ENCODE measurements at places on chromosomes 16 and 17.

GRCh38 chr17:14748036-14748710, 447.3 kb downstream of the HS3ST3B1 start:
- DNase-seq, result no peak

- no peak for DNase-seq
Observed at GRCh38 chr17:61404913-61405685, 5.5 kb downstream of the TBX2 start.

DNA sequence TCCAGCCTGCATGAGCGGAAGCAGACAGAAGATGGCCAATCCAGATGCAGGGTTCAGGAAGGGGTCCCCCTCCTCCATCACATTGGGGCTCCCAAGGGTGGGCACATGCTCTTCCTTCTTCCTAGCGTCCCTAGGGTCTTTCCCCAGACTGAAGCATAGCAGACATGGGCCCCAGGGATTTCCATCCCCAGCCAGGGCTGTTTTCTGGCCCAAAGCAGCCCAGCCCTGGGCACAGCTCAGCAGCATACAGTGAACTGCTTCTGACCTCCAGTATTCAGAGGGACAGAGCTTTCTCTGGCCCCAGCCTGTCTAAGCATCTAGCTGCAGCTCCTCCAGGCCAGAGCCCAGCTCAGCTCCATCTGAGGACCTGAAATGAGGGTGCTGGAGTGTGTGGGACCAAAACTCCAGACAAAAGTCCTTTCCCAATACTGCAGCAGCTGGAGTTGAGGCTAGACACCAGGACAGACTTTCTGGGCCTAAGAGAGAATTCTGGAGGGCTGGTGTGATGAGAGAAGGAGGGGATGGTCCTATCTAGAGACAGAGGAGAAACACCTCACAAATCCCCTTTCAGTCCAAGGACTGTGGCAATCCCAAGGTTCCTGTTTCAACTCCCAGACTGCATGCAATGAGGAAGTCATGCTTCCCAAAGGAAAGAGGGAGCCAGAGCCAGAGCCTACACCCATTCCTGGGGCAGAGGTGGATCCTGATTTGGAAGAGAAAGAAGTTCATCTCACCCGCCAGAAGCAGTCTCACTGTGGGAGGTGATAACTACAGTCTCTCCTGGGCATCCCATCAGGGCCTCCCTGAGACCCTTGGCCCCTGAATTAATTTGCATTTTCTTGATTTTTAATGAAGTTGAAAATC, 4.5 kb upstream of the FOXN1 start:
- no peak for DNase-seq

GRCh38 chr16:85662976-85663830, 25.6 kb downstream of the GINS2 start:
- no peak for DNase-seq

GRCh38 chr16:51312363-51313150, 161.5 kb upstream of the SALL1 start:
- DNase-seq, result no peak

GRCh38 chr17:79942591-79943346, 92.9 kb downstream of the TBC1D16 start:
- no peak for DNase-seq

- DNase-seq, result no peak
Observed at GRCh38 chr17:57481910-57482391, 225.6 kb downstream of the MSI2 start.

GRCh38 chr17:44053125-44053872, 13.2 kb downstream of the LSM12 start:
- no peak for DNase-seq

DNA sequence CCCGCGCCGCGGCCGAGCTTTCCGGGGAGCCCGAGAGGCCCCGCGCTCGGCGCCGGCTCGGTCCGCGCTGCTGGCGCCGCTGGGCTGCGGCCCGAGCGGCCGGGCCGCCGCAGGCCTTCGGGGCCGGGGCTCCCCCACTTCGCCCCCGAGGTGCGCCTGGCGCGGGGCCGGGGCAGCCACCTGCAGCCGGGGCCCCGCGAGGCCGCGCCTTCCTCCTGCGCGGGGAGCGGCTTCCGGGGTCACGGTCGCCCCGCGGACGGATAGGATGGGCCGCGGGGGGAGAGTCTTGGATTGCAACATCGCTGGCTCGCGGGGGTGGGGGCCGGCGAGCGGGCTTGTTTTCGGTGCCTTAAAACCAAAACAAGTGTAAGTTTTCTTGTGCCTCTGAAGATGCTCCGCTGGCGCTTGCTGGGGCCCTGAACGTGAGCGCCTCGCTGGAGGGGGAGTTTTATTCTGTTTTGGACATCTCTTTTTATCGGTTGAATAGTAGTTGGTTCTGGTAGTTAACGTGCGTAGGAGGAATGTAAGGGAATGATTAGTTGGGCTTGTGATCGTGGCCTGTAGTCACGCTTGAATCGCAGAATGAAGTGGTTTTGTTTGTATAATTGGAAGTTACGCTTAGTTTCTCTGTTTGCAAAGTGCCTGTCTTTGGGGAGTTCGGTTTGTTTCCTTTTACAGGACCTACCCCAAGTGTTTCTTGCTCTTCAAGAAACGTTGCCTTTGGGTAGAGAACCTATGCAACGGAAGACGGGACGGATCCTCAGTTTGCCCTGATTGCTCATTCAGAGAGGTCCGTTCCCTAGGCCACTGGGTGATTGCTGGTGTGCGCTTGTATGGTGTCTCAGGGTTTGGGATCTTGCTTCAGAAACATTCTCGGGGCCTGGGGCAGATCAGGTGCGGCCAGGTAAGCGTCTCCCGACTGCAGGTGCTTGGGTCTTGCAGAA, 724 bp downstream of the UBE2I start:
- DNase-seq, result peak; percentile 48

DNA sequence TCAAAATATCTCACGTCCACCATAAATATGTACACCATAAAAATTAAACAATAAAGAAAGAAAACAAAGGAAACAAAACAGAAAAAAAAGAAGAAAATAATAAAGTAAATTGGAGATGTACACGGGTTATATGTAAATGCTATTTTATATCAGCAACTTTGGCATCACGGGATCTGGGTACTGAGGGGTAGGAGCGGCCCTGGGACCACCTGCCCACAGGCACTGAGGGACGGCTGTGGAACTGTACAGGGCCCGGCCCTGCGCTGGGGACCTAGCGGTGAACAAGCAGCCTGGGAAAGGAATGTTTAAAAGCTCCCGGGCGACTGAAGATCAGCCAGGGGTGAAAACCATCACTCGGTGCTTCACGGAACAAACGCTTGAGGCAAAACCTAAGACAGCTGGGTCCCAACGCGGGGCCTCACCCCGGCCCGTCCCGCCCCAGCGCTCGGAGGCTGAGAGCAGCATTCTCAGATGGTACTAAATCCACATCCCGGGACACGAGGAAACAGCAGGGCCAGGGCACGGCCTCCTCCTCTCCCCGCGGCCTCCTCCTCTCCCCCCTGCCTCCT, 31.2 kb downstream of the NXN start:
- DNase-seq, result no peak

- DNase-seq, result no peak
Observed at GRCh38 chr16:82658796-82659195, 32.0 kb downstream of the CDH13 start.

DNA sequence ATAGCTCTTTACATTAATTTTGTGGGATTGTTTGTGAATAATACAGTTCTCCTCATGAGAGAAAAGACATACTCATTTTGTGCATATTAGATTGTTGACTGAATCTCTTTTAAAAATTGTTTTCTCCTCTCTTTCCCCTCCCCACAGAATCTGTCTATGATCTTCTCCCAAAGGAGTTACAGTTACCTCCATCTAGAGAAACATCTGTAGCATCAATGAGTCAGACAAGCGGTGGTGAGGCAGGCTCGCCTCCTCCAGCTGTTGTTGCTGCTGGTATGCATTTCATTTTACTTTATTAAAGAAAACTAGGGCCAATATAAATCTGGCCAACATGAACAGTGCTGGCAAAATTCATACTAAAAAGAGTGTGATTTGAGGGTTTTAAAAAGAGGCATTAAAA, 60.5 kb downstream of the NFAT5 start:
- peak; percentile 21 for DNase-seq

DNA sequence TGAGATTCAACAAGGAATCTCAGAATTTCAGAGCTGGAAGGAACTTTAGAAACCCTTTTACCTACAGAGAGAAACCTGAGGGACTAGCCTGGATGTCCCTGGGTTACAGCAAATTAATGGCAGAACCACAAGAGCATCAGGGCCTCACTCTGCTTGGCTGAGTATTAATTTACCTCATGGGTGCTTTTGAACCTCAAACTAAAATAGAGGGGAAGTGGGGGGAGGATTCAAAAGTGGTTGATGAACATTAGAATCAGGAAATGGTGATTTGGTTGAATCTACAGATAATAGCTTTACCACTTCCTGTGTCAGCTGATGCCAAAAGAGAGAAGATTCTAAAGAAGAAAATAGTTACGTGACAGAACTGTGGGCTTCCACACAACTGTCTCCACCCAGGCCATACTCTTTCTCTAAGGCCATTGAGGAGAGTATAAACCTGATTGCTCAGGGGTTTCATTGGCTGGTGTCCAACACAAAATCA, 11.3 kb upstream of the SKAP1 start:
- no peak for DNase-seq

GRCh38 chr16:4385066-4385788, 13.6 kb downstream of the VASN start:
- no peak for DNase-seq

DNA sequence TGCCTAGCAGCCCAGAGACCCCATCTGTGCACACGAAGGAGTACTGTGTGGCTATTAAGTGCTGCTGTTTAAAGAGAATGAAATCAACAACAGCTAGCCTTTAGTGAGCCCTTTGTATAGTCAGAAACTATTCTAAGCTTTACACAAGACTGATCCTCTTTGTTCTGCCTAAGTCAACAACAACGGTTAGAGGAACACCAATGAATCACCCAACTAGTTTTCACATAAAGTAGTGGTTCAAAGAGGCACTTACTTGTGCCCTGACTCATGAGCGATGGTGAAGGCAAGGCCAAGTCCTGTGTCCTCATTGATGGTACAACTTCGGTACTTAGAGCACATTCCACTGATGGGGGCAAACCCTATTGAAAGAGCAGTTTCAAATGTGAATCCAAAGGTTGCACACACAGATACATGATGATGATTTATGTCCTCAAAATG, 75.8 kb downstream of the ADAMTS18 start:
- DNase-seq, result no peak

- no peak for DNase-seq
Observed at GRCh38 chr17:73297934-73298861, 13.6 kb downstream of the CDC42EP4 start.

- no peak for DNase-seq
Observed at GRCh38 chr16:30669026-30669902, 11.0 kb downstream of the FBRS start.

DNA sequence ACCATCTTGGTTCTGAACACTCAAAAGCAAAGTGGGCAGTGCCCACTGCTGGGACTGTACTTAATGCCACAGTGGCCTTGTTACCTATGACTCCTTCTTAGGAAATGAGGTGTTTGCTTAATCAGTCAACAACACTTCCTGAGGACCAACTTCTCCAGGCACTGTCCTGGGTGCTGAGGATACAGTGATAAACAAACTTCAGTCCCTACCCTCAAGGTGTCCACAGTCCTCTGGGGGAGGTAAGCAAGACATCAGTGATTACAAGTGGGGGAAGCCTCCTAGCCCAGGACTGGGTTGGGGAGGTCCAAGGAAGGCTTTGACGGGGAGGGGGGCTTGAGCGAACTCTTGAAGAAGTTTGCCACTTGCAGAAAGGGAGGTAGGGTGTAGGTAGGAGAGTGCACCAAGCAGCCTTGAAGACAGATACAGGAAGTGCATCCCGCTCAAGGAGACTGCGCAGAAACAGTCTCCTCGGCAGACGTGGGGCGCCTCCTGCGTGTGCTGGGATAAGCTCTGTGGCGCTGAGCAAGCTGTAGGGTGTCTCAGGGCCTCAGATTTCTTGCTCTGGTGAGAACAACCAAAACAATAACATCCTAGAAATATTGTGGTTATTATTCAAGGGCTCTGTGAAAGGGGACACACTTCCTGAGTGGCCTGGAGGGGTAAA, 2.6 kb upstream of the ABCC3 start:
- DNase-seq, result no peak

- DNase-seq, result no peak
Observed at GRCh38 chr16:15587152-15587825, 55.7 kb downstream of the MARF1 start.

DNA sequence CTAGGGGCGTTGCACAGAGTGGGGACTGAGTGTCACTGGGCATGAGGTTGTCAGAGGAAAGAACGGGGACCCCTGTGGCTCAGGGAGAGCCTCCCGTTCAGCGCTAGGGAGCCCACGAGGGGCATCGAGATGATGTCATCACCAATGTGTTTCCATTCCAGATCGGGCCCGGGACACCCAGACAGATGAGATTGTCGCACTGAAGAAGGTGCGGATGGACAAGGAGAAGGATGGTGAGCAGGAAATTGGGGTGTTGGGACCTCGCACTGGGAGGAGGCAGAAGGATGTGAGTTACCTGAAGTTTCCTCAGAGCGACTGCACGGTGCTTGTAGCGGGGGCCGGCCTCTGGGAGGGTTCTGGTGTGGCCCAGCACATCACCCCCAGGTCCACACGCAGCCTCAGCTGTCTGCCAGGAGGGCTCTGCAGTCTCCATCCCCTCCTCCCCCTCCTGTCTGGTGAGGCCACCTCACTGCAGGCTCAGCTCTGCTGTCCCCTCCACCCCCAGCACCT, 4.0 kb downstream of the CDK10 start:
- no peak for DNase-seq

DNA sequence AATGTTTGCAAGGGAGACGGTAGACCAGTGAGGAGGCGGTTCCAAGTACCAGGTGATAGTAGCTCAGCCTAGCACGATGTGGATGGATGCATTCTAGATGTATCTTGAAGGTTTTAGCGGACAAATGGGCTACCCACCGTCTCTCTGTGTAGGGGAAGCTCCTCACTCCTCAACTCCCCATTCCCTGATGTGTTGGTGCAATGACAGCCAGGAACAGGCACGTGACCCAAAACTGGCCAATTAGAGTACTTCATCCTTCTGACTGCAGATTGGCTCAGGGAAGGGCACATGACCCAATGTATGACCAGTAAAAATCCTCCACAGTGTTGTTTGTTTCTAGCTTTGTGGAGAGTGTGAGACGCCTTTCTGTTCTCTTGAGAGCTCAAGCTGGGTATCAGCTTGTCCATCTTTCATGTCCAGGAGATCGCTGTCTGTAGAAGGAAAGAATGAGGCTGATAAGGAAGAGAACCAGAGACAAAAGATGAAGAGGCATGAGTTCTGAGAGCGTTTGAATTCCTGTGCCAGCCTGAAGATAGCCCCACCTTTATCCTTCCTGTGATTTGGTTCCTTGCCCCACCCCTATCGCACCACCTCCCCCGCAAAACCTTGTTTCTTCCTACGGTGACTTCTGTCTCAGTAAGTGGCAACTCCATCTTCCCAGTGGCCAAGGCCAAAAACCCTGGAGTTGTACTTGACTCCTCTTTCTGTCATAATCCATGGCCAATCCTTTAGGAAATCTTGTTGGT, 2.3 kb upstream of the BORCS6 start:
- peak; percentile 85 for DNase-seq

DNA sequence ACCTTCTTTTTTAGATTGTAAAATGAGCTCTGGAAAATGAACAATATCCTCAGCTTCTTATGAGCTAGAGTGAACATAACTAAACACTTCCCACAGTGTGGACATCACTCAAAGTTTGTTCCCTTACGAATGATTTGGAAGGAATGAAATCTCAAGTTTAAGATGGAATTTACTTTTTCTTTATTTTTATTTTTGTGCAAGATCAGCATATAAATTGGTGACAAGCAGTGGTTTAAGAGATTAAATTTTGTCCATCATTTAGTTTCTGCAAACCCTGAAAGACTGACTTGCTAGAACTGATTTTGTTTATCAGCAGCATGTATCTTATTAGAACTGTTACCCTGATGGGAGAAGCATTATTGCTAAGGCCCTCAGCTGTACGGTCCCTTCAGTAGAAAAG, 420.1 kb downstream of the CDH8 start:
- DNase-seq, result no peak

- DNase-seq, result no peak
Observed at GRCh38 chr16:65793781-65794180, 572.7 kb upstream of the CDH5 start.

Measured in RKO (cell line).